ENCODE measurements at places on chromosomes 2 and 18.

- DNase-seq, result no peak
Measured at GRCh38 chr18:43876748-43877147, 599.5 kb upstream of the SYT4 start.

GRCh38 chr18:38368886-38369285, 803.3 kb upstream of the CELF4 start:
- DNase-seq, result no peak

GRCh38 chr2:85933753-85934594, 45.2 kb upstream of the ST3GAL5 start:
- no peak for DNase-seq

DNA sequence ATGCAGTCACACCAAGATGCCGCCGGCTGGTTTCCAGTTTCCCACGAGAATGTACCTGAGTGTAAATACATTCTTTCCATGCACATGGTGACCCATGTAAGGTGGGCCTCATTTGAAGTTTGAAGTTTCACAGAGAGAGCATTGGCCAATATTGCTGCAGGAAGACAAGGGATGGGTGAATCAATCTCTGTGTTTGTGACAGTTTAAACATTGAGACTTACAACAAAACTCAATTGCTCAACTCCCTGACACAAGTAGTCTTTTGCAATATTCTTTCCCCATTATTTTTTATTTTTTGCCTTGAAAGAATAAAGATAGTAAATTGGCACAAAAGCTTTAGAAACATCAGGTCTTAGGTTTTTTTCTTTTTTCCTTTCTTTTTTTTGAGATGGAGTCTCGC, 5.1 kb downstream of the SERPINB2 start:
- DNase-seq, result no peak

- DNase-seq, result no peak
Measured at GRCh38 chr18:69518989-69519388, 118.3 kb downstream of the DOK6 start.

DNA sequence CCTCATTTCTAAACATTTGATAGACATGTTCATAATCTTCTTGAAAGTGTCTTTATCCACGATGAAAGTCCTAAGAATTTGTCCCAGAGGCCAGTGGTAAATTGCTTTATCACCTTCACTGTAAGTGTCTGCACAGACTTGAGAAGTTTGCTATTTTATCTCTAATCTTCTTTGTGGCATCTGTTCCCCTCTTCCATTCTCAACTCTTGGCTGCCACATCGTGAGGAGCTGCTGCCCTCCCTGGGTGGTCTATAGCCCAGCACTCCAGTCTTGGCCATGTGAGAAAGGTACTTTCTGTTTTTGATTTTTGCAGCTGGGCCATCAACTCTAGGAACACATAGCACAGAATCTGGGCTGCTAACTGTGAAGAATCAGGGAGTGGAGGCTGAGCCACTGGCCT, 45.5 kb downstream of the SLC14A2 start:
- no peak for DNase-seq

DNA sequence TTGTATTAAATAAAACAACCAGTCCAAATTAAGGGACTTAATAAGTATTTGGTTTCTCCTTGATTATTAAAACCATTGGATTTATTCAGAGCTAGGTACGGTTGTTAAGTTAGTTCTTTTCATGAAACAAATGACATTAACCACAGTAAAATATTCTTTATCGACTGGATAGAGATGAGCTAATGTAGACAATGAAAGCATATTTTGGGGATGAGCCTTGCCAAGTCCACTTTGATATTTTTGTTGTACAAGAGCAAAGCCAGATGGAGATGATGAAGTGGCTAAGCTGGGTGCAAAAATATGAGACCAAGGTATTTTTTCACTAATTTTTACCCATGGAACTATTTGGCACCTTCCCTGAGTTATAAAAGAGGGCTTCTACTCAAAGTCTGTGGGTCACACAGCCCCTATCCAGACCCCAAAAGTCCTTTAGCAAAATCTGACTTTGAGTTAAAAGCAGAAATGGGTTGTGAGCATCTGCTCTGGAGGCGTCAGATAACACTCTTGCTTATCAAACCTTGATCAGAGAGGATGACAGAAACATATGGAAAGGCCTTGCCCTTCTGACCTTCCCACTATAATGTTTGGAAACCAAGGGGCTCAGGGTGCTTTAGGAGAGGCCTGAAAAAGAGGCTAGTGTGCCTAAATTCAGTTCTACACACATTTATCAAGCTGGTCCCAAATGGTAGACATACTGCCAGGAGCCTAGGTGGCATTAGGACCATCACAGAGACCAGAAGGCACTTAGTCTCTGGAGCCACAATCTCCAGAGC, 456.8 kb downstream of the MTX2 start:
- DNase-seq, result no peak

DNA sequence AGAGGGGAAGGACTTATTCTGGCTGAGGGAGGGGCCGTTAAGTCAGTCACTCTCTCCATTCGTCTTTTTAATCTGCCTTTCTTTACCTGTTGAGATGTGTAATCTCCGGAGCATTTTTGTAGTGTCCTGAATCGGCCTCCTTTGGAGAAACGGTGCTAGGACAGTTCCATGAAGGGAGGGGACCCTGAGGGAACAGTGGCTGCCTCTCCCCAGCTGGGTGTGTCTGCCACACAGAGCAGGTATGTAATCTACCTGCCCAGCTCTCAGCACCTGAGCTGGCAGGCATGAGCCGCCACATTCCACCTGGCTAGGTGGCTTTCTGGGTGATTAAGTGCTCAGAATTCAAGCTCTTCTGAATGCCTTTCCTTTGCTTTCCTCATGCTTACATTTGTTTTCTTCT, 131.2 kb downstream of the WDSUB1 start:
- DNase-seq, result no peak

GRCh38 chr2:99772591-99773331, 282.9 kb upstream of the REV1 start:
- no peak for DNase-seq

DNA sequence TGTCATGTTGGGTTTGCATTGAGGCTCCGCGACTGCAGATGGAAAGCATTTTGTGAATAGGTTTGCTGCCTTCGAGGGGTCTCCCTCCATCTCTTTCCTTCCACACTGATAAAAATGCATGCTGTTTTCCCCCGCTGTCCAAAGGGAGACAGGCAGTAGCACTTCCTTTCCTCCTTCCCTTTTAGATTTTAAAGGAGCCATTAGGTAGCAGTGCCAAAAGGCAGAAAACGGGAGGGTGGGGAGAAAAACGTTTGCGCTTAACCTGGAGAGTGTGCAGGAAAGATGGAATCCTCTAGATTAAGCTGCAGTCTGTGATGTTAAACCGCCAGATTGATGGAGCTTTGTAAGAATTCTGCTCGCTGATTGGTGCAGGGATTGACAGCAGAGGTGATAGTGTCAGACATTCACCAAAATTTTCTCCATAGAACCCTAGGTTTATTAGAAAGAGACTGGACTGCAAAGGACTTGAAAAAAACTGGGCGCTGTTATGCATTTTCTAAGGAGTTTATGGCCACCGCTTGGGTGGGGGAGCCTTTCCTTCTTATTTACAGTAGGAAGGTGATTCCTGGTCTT, 688 bp downstream of the MAPRE2 start:
- DNase-seq, result peak; percentile 4

DNA sequence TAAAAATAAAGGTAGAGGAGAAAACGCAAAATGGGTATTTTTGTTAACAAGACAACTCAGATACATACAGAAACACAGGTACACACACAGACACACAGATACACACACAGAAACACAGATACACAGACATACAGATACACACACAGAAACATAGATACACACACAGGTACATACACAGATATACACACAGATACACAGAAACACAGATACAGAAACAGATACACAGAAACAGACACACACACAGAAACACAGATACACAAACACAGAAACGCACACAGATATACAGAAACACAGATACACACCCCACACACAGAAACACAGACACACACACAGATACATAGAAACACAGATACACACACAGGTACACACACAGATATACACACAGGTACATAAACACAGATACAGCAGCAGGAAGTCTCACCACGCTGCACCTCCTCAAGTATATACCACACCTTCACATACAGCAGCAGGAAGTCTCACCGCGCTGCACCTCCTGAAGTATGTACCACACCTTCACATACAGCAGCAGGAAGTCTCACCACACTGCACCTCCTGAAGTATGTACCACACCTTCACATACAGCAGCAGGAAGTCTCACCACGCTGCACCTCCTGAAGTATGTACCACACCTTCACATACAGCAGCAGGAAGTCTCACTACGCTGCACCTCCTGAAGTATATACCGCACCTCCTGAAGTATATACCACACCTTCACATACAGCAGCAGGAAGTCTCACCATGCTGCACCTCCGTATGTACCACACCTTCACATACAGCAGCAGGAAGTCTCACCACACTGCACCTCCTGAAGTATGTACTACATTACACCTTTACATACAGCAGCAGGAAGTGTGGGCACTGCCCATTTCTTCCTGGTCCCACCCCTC, 250.5 kb downstream of the HDAC4 start:
- DNase-seq, result no peak

DNA sequence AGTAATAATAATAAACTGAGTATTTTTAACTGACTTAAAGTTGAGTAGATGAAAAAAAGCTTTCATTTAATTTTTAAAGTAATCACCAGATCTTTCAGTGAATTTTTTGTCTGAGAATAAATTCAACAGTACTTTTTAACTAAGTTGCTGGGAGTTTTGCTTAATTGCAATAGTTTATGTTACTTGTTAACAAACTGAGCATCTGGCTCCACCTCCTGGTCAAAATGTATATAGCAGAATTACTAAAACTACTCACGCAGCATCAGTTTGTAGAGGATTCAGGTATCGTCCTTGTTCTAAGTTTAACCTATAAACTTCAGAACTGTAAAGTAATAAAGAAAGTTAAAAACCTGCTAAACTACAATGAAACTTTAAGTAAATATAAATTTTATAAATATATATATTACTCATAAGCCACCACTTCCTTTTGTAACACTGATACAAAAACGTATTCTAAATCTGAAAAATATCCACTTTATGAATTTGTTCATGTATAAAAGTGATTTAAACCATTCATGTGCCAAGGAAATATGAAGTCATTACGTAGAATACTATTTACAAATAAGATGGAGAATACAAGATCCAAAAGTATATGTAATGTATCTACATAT, 21.3 kb downstream of the NOL10 start:
- DNase-seq, result peak; percentile 39

GRCh38 chr2:118847762-118848172, 319 bp upstream of the EN1 start:
- no peak for DNase-seq

- DNase-seq, result no peak
Measured at GRCh38 chr18:9696701-9697100, 11.4 kb upstream of the RAB31 start.

GRCh38 chr2:188909036-188909435, 65.1 kb upstream of the COL3A1 start:
- DNase-seq, result no peak

DNA sequence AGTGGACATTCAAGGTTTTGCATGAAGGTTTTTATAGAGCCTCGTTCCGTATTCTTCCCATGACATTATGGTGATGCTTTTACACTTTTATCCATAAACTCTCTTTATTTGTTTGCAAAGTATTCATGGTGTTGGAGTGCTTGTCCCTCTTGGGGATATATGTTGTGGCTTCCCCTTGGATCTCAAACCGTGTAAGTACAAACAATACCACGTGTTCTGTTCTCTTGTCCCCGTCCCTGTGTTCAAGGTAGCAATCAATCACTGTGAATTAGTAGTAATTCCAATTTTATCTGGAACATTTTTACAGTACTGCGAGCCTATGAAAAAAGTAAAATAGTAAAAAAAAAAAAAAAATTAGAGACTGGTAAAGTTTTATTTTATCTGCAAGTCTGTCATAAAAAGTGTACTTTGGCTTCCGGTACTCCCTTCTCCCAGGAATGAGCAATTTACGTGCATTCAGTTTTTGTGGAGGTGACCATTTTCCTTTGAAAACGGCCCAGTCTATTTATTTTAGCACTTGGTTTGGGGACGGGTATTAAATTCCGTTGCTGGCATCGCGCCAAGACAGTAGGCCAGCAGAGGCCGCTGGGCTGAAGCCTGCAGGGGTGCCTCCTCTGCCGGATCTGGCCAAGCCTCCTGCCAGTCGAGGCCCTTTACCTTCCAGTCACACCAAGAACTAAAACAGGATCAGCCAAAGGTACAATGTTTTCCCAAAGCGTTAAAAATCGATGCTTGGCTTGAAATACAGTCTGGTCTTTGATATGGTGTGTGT, 175.7 kb downstream of the SOCS6 start:
- DNase-seq, result peak; percentile 77

- DNase-seq, result no peak
Measured at GRCh38 chr18:41818381-41819355, 136.4 kb upstream of the PIK3C3 start.

DNA sequence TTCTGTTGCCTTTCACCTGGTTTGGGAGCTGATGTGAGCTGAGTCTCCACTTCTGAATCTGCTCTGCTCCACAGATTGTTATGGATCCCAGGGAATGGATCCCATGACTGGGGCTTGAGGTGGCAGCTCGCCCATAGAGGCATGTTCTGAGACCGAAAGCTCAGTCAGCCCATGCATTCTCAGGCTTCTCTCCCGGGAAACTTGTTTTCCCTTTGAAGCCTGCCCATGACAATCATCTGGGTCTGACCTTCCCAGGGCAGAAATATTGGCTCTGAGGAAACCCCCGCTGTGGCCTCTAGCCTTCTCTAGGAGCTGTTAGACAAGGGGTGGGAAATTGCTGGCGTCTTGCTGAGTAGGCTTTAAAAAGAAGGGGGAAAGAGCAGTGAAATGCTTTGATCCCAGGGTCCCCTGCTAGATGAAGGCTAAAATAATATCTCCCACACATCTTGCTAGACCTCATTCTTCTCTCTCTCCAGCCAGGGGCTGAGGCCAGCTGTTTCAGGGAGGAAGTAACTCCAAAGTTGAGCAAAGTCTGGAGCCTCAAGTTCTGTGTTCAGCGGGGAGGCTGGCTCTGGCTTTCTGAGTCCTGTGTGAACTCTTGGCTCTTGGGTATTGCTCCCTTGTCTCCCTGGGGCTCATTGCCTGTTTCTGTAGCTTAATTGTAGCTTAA, 2.0 kb downstream of the VAMP8 start:
- no peak for DNase-seq

GRCh38 chr2:197993363-197993762, 189.0 kb downstream of the PLCL1 start:
- no peak for DNase-seq

GRCh38 chr18:13624563-13625237, 101.7 kb downstream of the FAM210A start:
- DNase-seq, result no peak

GRCh38 chr2:140851258-140851981, 1279.4 kb downstream of the LRP1B start:
- DNase-seq, result no peak

- no peak for DNase-seq
Measured at GRCh38 chr2:122764014-122764413, 1008.6 kb downstream of the TSN start.

DNA sequence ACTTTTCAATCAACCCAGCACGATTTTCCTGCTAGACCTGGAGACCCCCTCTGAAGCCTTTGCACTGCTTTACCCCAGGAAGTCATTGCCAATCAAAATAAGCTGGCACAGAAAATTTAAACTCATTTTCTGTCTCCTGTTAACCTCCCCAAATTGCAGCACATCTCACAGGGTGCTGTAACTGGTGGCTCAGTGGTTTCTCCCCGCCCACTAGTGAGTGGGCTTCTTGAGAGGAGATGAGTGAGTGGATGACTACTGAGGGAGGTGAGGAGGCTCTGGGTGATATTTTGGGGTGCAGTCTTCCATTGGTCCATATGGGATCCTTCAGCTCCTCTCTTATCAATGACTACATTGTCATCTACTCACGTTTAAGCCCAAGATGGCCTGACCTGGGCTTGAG, 239.8 kb upstream of the HS6ST1 start:
- no peak for DNase-seq

- DNase-seq, result no peak
Measured at GRCh38 chr2:85810371-85811179, 56.8 kb downstream of the ATOH8 start.

Data from SJCRH30 (cell line).